Heart right ventricle (tissue), 16 donors: ENCODE measurements at places on chromosomes 6 and 20. TPM values are rescaled to one million over a fixed set of nuclear protein-coding genes. Genes with fewer than 3 reads are reported as not detected.

Gene ACSS1
- total RNA-seq = 81.7 TPM

Gene POM121L2
- not detected for total RNA-seq

DNA sequence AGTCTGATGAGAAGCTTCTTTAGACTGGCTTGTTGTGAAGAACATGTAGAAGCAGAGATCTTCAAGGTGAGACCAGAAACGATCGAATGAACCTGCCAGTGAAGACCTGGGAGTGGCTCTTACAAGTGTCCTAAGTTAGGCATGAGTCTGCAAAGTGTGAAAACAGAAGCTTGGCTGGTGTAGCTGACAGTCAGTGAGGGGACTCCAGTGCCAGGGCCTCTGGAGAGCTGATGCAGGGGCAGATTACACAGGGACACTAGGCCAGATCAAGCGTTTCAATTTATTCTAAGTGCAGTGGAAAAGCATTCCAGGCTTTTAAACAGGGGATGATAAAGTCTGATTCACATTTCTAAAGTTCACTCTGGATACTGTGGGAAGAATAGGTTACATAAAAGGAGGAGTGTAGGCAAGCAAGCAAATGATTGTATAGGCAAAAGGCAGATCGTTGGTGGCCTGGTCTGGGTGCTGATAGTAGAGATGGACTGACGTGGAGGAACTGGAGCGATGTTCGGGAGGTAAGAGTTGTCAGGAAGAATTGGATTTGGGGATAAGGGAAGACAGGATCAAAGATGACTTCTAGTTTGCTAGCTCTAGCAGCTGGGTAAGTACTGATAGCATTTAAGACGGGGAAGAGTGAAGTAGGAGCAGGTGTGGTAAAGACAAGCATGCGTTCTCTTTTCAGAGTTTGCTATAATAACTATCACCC, 133.5 kb downstream of the MAN1A1 start:
- DNase-seq = no peak

DNA sequence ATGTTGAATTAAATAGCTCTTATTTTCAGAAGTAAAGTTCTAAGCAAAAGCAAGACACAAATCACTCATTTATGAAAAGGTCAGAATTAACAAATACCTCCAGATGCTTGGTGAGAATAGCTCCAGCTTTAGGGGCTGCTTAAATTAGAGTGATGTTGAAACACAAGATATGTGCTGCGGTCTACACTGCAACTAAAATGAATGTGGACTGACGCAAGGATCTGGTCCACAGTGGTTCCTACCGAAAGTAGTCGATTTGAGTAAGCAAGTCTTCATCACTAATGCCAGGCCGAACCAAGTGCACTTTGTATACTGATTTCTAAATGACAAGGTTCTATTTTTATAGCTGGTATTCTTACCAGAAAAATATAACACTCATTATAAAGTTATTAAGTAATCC, 96.3 kb downstream of the PRDM1 start:
- DNase-seq = no peak

- no peak for DNase-seq
Measured at GRCh38 chr6:169172946-169173345, 80.7 kb downstream of the THBS2 start.
